NCI-H1694 (cell line): ENCODE measurements at places on chromosomes 1 and 21.

DNA sequence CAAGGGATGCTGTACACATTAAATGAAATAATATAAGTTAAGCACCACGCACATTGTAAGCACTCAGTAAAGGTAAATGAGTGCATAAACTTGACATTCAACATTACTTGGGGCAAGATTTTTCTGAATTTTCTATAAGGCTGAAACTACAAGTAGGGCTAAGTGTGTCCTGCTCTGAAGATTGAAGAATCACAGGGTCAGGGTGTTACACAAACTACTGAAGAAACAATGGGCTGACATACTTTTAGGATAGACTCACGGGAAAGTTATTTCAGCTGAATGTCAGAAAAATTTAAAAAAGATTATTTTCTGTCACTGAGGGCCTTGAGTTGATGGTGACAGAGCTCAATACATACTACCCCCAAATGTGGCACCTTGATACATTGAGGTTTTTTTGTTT, 644.2 kb upstream of the PLXNA2 start:
- no peak for DNase-seq

GRCh38 chr1:30696831-30697230, 26.6 kb downstream of the MATN1 start:
- DNase-seq, result no peak

DNA sequence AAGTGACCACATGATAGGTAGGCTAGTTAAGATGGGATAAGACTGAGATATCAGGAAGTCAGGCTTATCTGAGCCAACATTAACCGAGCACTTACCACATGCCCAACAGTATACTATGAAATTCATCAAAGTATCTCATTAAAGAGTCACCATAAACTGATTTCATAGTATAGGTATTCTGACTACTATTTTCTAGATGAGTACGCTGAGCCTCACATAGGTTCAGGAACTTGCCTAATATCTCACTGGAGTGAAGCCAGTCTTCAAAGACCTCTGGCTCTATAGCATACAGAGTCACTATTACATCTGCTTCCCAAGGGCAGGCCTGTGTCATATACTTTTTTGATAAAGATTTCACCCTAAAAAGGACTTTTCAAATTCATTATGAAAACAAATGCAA, 115.6 kb upstream of the NGF start:
- no peak for DNase-seq

GRCh38 chr1:94061513-94062443, 59.2 kb downstream of the ABCA4 start:
- peak; percentile 85 for DNase-seq

GRCh38 chr1:50438945-50439344, 15.7 kb upstream of the DMRTA2 start:
- DNase-seq, result no peak

DNA sequence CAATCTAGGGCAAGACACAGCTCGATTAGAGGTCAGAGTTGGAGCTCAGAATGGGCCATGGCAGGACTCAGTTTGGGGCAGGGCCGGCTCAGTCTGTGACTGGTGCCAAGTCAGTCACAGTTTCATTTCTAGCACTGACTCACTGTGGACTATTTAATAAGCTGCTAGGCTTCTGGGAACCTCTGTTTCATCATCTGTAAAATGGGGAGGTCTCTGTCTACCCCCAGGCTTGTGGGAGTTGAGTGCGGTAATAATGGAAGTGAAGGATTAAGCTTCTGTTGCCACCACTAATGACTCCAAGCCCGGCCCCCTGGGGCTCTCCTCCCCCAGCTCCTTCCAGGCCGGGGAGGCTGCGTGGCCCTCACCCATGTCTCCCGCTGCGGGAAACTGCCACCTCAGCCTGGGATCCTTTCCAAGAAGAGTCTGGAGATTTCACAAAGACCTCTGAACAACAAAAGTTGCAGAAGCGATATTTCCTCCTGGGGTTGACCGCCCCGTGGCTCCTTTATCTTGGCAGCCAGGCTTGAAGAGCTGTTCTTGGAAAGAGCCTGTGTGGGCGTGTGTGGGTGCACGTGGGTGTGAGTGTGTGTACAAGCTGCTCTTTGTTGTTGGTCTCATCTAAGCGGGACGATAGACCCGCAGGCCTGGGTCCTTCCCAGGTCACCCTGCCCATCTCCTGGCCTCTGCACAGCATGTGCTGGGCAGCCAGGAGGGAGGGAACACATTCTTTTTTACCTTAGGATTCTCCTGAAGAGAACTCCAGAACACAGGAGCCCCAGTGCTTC, 29.1 kb downstream of the KNCN start:
- no peak for DNase-seq

DNA sequence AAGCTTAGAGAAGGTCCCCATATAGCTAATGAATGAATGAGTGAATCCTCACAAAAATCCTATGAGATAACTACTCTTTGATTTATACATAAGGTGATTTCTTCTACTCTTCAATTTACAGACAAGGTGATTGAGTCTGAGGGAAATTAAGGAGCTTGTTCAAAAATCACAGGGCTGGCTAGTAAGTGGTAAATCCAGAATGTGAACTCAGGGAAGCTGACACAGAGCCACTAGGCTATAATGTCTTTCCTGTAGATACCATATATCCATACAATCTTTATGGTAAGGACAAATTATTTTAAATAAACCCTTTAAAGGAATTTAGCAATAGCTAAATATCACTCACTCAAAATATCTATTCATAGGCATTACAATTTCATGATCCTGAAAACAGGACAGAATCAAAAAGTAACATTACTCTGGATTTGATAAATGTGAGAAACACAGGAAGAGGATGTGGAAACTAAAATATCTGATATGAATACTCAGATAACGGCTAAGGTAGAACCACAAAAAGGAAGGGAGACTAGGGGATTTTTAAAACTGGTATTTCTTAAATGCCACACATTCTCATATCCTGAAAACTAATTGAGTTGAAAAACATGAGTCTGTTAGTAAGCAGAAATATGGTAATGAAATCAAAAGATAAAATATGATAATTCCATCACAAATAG, 108.2 kb downstream of the NBPF12 start:
- no peak for DNase-seq

- peak; percentile 54 for DNase-seq
Measured at GRCh38 chr1:48792961-48793360, 16.3 kb upstream of the BEND5 start.

- no peak for DNase-seq
Measured at GRCh38 chr1:172390301-172390682, 30.2 kb upstream of the C1orf105 start.

DNA sequence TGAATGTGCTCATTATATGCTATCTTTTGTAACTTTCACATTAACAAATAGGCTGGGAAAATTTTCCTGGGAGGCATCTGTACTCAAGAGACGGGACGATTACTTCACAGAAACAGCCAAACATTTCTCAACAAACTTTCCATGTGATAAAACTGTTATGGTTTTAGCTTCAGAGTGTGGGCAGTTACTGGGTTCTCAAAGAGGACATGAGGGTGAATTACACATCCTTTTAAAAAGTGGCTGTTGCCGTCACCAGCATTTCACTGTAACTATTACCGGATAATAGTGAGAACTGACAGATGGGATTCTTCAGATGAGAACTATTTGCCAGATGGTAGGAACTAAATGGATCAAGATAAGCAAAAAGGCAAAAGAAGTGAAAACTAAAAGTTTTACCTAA, 109.1 kb downstream of the APP start:
- peak; percentile 39 for DNase-seq

- peak; percentile 34 for DNase-seq
Measured at GRCh38 chr1:32972814-32973428, 8.3 kb upstream of the RNF19B start.

DNA sequence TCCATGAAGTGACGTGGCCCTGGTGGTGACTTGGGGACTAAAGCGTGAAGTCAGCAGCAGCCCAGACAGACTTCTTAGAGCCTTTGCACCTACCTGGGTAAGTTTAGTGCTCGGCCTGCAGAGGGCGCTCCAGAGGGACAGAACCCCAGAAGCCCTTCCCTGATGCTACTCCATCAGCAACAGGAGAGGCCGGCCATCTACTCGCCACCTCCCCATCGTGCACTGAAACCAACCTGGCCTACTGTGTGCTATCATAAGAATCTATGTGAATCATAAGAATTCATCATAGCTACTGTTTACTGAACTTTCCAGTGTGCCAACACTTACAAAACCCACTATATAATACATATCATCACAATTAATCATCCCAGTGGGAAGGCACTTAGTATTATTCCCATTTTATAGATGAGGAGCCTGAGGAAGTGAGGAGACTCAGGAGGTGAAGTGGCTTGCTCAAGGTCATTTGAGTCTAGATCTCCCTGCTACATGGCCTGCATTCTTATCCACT, 7.9 kb upstream of the EDN2 start:
- no peak for DNase-seq

DNA sequence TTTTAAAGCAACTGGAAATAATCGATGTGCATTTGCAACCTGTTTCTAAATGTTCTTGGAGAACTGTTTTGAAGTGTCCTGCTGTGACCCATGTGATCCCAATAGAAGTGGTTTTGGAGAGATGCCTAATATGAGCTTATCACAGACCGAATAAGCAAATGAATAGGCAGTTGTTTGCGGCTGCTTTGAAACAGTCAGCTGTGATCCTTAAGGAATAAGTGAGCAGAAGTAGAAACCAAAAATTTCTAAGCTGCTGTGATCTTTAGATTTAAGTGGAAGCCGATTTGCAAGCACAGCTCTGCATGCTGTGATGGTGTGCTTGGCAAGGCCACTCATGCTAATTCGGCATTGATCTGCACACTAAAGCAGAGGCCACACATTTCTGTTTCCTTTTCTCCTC, 329.5 kb upstream of the DUSP10 start:
- DNase-seq, result no peak

DNA sequence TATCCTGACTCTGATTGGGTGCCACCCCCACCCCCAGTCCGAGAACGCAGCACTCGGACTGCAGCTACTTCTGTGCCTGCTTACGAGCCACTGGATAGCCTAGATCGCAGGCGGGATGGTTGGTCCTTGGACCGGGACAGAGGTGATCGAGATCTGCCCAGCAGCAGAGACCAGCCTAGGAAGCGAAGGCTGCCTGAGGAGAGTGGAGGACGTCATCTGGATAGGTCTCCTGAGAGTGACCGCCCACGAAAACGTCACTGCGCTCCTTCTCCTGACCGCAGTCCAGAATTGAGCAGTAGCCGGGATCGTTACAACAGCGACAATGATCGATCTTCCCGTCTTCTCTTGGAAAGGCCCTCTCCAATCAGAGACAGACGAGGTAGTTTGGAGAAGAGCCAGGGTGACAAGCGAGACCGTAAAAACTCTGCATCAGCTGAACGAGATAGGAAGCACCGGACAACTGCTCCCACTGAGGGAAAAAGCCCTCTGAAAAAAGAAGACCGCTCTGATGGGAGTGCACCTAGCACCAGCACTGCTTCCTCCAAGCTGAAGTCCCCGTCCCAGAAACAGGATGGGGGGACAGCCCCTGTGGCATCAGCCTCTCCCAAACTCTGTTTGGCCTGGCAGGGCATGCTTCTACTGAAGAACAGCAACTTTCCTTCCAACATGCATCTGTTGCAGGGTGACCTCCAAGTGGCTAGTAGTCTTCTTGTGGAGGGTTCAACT, 2.1 kb downstream of the RBM15 start:
- DNase-seq, result no peak

DNA sequence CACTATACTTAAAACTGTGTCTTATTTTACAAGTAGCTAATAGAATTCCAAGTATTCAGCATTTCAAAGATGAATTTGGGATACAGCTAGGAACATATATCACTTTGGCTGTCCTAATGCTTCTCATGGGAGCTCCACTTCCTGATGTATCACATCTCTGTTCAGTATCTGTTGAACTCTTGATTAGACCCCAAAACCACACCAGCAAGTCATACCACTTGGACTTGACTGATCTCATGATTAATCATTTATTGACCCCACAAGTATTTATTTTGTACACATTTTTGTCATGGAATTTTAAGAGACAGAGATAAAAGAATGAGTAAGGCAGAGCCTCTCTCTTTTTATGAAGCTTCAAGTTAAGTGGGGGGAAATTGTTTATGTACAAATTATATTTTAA, 30.0 kb downstream of the TMPRSS15 start:
- DNase-seq, result no peak

DNA sequence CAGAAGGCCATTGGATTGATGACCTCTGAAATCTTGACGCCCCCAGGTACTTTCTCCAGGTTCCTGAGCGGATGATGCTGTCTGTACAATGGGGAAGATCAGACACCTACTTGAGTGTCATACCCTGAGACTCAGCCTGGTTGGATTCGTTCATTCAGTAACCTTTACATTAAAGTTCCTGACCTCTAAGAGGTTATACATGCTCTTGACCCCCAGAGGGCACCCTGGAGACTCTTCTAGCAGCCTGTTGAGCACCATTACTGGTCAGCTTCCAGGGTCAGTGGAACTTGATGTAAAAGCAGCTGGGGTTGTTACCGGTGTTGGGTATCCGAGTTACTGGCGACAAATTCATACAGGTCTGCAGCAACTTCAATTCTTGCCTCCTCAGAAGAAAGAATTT, 114.3 kb upstream of the ZNF678 start:
- no peak for DNase-seq

GRCh38 chr21:42878993-42879787, at the start of gene WDR4:
Gene WDR4 (minus strand): TSS chr21:42879539. CDS start chr21:42879495, 44 bp downstream.
- DNase-seq, result peak; percentile 93

- DNase-seq, result no peak
Measured at GRCh38 chr1:113683384-113684152, 75.7 kb downstream of the PHTF1 start.

DNA sequence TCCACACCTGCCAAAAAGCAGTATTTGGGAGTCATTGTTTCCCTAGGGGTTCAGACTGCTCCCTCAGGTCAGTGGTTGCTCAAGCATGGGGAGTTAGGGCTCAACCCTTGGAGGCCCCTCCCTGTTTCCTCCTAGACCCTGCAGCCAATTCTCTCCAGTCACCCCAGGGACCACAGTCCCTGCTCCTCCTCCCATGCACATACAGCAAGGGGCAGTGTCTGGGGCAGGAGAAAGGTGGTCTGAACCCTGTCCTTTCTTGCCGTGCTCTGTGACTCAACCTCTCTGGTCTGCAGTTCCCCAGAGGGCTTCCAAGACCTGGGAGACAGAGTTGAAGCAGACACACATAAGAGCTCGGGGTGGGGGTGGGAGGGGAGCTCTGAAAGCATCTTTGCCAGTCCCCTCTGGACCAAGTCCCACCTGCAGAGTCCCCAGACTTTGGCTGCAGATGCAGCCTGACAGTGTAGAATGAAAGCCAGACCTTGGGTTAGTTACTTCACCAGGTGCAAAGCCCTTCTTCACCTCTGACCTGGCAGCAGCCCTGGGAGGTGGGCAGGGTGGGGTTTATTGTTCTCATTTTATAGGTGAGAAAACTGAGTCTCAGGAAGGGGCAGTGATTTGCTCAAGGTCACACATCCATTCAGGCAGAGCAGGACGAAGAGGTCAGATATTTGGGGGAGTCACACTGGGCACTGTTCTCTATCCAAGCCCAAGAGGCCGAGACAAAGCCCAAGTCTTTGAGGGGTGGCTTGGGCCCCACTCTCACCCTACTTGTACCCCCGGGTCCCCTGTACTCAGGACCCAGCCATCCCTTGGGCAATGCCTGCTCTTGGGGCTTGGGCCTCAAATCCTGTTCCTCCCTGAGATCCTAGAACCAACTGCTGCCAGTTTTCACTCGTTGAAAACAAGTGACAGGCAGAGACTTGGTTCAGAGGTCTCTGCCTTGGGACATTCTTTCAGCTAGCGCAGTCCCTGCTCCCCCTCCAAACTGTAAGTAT, 748 bp downstream of the PDZK1IP1 start:
- no peak for DNase-seq
